ENCODE measurements at places on chromosomes 7 and 10. TPM values are rescaled to one million over a fixed set of nuclear protein-coding genes. Genes with fewer than 3 reads are reported as not detected.

- no peak for DNase-seq
These were observed 55.2 kb upstream of the DDC start for GRCh38 chr7:50620433-50620832.

GRCh38 chr10:110851020-110851612 lies 20.6 kb upstream of the PDCD4 start:
- no peak for DNase-seq

DNA sequence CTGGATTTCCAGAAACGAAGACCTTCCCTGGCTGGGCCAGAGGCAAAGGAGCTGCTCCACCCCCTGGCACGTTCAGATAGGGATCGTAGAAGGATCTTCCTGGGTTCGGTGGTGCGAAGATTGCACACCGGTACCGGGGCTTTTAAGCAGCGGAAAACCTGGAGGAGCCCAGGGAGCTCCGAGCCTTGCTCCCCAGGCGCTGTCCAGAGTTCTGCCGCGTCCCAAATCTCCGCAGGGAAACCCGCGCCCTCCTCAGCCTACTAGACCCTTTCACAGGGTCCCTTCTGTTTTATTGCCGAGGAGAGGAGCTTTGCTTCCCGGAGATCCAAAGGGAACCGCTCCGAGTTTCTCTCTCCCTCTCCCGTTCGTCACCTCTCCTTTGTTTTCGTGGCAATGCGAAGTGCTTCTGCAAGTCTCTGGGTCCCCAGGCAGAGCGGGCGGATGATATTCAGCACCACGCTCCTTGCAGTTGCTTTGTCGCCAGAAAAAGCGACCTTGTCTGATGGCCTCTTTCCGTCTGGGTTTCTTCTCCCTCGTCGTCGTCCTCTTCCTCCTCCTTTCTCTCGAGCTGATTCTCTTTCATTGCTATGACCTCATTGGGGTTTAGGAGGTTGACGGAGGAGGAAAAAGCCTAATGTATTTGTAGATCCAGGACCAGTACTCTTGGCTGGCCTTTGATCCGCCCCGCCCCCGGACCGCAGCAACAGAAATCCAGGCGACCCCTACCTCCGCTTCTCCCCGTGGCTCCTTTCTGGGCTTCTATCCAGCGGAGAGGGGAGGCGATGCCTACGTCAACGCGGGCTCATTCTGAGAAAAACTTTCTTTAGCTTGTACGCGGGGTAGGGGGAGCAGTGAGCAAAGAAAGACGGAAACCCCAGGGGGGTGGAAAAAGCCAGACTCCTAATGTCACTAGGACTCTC lies at the start of gene TMEM196:
Gene TMEM196 (minus strand): TSS at position 777 of the 920 bp plus-strand sequence. CDS start 921 bp downstream, outside the sequence.
- no peak for DNase-seq

NUTM2E gene
- total RNA-seq: not detected

GRCh38 chr10:89228146-89228545 lies 21.0 kb upstream of the CH25H start:
- DNase-seq: no peak

- peak; percentile 67 for DNase-seq
These were observed 17.3 kb upstream of the CSGALNACT2 start for GRCh38 chr10:43120929-43121314.

DNA sequence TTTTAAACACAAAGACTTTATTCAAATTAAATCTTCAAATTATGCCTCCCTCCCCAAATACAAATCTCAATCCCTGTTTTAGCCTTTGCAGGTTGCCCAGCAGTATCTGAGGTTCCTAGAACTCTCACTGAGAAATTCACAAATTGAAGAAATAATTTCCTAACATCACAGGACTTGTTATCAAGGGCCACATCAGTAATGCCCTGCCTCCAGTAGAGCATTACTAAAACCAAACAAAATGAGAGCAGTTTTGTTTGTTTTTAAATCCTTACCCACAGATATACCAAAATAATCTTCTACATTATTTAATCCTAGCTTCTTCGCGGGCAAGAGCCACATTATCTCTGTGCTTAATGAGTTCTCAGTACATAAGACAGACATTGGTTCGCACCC lies 152.2 kb downstream of the SGMS1 start:
- no peak for DNase-seq

GRCh38 chr10:77030974-77031373 lies 606.6 kb downstream of the KCNMA1 start:
- no peak for DNase-seq

DNA sequence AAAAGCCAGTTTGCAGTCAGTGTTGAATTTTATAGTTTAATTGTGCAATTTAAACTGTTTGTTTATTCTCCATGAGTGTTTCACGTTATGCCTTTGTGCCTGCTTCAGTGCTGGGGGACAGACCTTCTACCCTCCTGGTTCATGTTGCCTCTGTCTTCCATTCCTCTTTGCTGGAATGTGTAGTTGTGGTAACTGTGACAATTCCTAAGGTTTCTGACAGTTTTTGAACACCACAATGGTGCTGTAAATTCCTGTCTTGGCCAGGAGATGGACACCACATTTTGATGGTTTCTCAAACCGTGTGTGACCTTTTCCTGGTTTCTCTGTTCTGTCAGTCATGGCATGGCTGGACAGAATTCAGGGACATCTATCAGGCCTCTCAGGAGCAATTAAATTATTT lies 201.7 kb downstream of the BICC1 start:
- no peak for DNase-seq

DNA sequence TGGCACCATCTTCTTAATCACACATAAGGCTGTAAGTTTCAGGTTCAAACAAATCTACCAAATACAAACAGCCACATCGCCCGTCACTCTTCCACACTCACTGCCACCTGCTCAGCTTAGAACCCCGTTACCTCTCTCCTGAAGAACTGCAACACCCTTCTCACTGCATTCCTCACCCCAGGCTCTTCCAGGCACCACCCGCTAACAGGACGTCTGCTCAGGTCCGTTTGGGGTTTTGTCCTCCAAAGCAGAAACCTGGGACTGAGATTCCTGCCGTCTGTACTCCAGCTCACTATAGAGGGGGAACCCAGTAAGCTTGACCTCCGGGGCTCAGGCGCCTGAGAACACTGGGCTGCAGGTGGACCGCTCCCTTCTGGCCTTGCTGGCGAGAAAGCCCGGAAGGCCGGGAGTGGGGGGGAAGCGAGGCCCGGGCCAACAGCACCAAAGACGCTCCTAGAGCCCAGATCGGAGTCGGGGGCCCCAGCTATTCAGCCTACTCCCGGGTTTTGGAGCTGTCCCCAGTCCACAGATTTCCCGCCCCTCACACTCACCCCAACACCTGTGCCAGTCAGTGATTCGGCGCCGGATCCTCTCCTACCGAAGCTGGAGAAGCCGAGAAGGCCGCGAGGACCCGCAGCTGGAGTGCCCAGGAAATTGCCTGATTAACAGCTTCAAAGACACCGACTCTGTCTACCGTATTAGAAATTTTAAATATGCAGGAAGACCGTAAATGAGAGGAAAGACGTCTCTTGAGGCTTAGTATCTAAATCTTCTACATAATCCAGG lies at the start of gene AP3M1:
Gene AP3M1 (minus strand): TSS at position 625 of the 786 bp plus-strand sequence. CDS start 12,449 bp downstream, outside the sequence.
- peak; percentile 90 for DNase-seq

- no peak for DNase-seq
These were observed 17.1 kb downstream of the ARHGAP21 start for GRCh38 chr10:24706479-24707118.

ZNF438 gene
- total RNA-seq: 14.4 TPM

PCGF5 gene
- 49.6 TPM for total RNA-seq

CRPPA gene
- 2.9 TPM for total RNA-seq

THAP5 gene
- total RNA-seq: 26.3 TPM

GRCh38 chr7:134548877-134549276 lies at the start of gene AKR1B15:
Gene AKR1B15 (plus strand): TSS chr7:134549110. CDS start chr7:134564620, 15,510 bp downstream.
- DNase-seq: no peak

INSYN2A gene
- 0.14 TPM for total RNA-seq

SORBS1 gene
- 50.7 TPM for total RNA-seq

CHRM2 gene
- total RNA-seq: 1.1 TPM

CFTR gene
- total RNA-seq: 28.0 TPM

DNA sequence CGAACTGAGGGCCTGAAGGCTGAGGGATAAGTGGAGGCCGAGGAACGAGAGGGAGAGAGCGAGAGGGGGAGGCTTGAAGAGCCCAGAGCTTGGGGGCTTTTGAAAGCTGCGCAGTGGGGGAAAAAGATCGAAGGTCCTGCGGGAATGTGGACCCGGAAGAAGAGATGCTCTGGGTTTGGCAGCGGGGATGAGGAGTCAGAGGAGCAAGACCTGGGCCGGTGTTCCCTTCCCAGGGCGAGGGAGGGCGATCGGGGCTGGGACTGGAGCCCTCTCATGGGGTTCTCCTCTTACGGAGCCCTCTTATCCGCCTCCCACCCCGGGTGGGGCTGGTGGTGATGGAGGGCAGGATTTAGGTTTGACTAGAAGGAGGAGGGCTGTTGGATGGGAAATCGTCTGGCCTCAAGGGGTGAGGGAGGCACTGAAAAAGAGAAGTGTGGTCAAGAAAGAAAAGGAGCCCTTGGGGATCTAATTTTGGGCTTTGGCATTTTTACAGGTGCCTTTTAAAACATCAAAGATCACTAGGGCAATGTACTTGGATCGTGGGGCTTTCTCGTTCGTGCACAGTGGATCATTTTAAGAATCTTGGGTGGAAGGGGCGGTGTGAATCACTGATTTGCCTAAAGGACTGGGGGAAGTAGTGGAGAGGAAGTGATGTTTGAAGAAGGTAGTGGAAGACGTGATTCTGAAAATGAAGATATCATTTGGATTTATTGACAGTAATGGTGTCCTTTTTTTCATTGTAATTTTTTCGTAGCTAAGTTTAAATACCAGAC lies 637 bp downstream of the SAMD8 start:
- DNase-seq: no peak

TMEM176A gene
- total RNA-seq: 63.7 TPM

DNA sequence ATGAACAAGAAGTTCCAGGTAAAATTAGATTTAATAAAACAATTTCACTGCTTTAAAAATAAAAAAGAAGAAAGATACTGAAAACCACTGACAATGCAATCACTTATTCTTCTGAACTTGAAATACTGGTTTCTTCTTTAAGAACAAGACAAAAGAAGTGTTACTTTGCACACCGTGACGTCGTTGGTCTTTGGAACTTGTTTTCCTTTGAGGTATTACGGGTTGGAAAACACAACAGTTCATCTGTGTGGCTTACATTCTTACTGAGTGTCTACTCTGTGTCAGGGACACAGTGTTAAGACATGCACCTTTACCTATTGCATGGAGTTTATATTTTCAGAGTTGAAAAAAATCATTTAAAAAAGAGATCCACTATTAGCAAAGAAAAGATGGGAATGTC lies 41.3 kb upstream of the UCN3 start:
- DNase-seq: no peak

GRCh38 chr7:135645296-135645904 lies 16.9 kb upstream of the STMP1 start:
- DNase-seq: no peak

DNA sequence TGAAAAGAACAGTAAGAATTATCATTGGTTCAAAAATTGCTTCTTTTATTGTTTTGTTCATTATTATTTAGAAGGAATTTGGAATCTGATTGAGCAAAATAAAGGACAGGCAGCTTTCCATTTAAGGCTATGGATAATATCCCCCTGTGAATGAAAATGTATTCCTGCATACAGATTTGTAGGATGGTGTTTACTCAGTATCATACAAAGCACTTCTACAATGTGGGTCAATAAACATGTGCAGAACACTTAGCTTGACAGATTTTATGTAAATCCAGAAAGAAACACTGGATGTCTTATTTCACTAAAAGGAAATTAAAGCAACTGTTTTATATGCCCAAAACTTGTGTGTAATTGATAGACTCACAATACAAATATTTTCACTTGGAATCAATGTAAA lies 189.7 kb downstream of the THSD7A start:
- no peak for DNase-seq

GRCh38 chr10:132458586-132459300 lies 61.7 kb downstream of the PWWP2B start:
- peak; percentile 83 for DNase-seq

GRCh38 chr7:41709621-41710020 lies 6.7 kb upstream of the INHBA start:
- no peak for DNase-seq

PPP1R3C gene
- total RNA-seq: 15.1 TPM

FAM221A gene
- 9.0 TPM for total RNA-seq

DNA sequence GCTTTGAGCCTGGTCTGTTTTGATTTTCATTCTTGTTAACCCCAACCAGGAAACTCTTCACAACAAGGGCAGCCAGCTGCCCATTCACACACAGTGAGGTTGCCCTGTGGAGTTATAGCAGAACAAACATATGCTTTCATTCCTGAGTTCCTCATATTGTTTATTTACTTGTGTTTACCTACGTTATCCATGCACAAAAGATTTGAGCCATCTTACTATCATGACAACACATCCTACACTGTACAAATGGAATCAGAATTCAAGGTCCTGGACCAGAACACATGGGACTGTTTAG lies 21.7 kb upstream of the BMPER start:
- DNase-seq: no peak

ABCB4 gene
- 0.41 TPM for total RNA-seq

GRCh38 chr7:76133839-76134238 lies 67.9 kb upstream of the SRRM3 start:
- DNase-seq: no peak

DNA sequence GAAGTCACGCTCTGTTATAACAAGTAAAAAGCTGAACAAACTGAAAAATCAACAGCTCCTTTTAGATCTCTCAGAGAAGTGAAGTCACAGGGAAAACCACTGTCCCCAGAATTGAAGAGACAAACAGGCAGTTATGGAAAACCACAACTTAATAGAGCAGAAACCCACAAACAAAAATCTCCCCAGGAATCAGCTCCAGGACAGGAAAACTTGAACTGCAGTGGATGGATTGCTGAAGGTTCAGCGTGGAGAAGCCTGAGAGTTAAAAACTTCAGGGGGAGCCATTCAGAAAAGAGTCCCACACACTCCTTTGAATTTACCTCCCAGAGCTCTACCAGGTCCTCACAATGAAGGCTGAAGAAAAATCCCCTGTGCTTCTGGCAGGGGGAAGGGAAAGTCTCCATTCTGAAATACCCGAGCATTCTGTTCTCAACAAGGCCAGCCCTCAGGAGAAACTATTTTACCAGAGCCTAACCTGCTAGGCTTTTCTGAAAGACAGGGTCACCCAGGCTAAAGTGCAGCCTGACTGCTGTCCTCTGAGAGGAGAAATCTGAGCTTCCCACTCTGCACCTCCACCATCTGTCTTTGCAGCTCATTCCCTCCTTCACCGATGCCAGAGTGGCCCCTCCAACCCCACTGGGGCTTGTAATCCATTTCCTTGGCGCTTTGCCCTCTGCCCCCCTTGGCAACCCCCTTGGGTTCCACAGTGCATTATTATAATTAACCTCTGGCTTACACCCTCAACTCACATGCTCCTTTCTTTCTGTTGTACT lies 65.0 kb upstream of the CCNY start:
- DNase-seq: no peak

DNA sequence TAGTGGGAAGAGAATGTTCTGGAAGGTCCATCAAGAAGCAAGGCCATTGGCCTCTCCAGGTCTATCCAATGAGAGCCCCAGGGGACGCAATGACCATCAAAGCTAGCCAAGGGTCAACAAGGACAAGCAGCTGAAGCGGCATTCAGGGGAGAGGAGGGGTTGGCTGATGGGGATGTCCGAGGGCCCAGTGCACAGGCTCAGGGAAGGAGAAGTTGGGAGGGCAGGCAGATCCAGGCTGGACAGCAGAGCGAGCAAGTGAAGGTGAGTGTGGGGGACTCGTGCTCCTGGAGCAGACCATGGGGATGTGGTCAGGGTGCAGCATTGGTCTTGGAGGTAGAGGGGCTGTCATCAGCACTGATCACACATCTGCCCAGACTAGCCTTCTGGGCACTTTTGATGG lies 275.4 kb upstream of the TCERG1L start:
- no peak for DNase-seq

EBLN1 gene
- total RNA-seq: not detected

- no peak for DNase-seq
These were observed 70.6 kb upstream of the STARD3NL start for GRCh38 chr7:38107486-38107893.

- no peak for DNase-seq
These were observed 144.1 kb upstream of the FAM171A1 start for GRCh38 chr10:15515202-15515601.
